H54 (cell line): ENCODE measurements at places on chromosomes 5 and 9.
A peak's percentile ranks its signal among the peaks of the same experiment; 100 is the strongest.

- DNase-seq = no peak
Measured at GRCh38 chr9:136024696-136025316, 63.6 kb upstream of the UBAC1 start.

DNA sequence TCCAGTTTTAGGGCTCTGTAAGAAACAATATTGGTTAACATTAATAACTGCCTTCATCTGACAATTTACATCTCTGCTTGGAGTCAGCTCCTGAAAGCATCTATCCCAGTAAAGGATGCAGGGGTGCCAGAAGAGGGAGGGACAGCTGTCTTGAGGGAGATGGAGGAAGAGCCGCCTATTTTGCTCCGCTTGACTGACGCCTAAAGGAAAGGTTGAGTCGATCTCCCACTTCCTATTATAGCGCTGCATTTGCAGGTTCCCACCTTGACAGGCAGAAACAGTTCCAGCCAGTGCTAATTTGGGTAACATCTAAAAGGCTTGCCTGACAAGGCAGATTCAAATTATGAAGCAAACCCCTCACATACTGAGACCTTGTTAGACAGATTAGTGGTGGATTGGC is 374.6 kb downstream of the SPATA31D1 start:
- DNase-seq = no peak

GRCh38 chr9:130290291-130291181 is 25.0 kb downstream of the HMCN2 start:
- DNase-seq = no peak

GRCh38 chr9:134161647-134162046 is 2.7 kb downstream of the RNU6ATAC start:
- no peak for DNase-seq

DNA sequence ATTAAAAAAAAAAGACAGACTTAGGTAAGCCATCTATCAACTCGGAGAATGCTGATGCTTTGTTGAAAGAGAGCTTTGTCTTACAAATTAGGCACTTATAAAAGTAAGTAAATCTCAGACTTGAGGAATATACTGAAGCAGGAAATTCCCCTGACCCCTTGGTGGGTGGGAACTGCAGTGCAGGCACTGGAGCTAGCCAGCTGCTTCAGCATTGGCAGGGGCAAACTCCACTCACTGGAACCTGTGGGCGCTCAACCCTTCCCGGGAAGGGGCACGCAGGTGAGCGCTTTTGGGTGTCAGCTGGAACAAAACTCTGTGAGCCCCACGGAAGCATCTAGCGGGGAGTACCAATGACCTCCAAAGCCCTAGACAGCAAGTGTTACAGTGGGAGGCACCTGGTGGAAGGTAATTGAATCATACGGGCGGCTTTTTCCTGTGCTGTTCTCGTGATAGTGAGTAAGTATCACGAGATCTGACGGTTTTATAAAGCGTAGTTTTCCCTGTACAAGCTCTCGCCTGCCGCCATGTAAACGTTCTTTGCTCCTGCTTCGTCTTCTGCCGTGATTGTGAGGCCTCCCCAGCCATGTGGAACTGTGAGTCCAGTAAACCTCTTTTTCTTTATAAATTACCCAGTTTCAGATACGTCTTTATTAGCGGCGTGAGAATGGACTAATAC is 628.0 kb upstream of the CDH18 start:
- no peak for DNase-seq

- no peak for DNase-seq
Measured at GRCh38 chr5:58348996-58349728, 110.7 kb downstream of the PLK2 start.

GRCh38 chr9:28050941-28051340 is 477.7 kb upstream of the C9orf72 start:
- DNase-seq = no peak

GRCh38 chr5:88140856-88141752 is 127.5 kb downstream of the TMEM161B start:
- peak; percentile 77 for DNase-seq

DNA sequence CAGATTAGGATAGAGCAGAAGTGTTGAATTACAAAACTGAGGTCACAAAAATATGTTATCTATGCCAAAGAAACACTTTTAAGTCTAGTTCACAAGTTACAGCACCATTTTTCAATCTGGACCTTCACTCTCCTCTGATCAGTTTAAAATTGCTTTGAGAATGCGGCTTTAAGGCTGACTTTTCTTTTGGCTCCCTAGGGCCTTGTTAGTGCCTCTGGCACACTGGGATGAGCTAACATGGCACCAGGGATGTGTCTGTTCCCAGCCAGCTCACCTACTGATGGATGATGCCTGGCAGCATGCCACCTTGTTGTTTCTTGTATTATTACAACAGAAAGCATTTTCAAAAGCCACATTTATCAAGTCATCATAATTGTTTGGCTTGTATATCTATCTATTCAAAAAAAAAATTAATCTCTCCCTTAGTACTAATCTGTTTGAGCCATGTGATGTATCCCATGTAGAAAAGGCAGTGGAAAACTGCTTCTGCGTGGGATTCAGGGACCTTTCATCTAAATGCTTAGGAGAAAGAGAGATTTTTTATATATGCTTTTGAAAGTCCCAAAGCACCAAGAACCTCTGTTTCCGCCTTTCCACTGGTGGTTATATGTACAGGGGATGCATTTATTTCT is 46.6 kb downstream of the ADAMTSL1 start:
- DNase-seq = no peak

- DNase-seq = no peak
Measured at GRCh38 chr5:35838370-35839042, 18.2 kb upstream of the IL7R start.
